CD4-positive, alpha-beta T cell treated with Interleukin-6 for 4 hours (primary cell): ENCODE measurements at places on chromosomes 1 and 21.

DNA sequence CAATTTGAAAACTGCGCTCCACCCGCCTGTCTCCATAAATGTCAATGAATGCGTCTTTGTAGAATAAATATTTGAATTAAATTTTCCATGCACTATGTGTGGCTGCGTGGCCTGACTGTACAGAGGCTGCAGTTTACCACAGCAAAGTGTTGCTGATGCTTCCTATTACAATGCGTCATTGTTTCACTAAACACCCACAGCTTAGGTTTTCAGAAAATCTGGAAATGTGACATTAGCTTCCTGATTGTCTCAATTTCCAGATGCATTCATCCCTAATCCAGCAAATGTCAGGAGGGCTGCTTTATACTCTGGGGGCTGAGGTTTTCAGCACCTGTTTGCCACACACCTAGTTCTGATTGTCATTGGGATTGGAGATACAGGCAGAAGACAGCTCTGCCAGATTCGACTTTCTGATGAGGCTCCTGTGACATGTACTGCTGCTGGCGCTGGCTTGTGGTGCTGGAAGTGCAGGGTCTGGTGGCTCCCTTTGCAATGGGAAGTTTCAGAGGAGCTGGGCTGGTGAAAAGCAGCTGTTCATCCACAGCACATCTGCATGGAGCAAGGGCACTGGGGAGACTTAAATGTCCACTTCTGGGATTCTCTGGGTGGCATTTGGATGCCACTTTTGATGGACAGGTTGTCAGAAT lies 40.0 kb downstream of the URB2 start:
- DNase-seq = no peak

DNA sequence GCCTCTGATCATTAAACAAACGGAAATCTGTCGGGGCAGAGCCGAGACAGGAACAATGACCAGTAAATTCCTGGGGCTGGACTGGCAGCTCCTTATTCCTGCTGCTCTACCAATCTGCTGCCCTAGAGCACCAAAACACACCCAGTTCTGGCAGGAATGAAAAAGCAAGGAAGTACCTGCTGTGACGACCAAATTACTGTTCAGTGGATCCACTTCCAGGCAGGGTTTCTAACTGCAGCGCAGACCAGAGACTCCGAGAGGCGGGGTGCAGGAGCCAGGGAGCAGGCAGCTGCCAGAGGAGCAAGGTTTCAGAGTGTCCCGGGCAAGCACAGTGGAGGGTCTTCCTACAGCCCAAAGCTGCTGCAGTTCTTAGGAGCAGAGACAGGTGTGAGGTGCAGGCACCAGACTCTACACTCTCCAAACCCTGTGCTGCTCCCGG lies 32.4 kb downstream of the KANK4 start:
- no peak for DNase-seq

DNA sequence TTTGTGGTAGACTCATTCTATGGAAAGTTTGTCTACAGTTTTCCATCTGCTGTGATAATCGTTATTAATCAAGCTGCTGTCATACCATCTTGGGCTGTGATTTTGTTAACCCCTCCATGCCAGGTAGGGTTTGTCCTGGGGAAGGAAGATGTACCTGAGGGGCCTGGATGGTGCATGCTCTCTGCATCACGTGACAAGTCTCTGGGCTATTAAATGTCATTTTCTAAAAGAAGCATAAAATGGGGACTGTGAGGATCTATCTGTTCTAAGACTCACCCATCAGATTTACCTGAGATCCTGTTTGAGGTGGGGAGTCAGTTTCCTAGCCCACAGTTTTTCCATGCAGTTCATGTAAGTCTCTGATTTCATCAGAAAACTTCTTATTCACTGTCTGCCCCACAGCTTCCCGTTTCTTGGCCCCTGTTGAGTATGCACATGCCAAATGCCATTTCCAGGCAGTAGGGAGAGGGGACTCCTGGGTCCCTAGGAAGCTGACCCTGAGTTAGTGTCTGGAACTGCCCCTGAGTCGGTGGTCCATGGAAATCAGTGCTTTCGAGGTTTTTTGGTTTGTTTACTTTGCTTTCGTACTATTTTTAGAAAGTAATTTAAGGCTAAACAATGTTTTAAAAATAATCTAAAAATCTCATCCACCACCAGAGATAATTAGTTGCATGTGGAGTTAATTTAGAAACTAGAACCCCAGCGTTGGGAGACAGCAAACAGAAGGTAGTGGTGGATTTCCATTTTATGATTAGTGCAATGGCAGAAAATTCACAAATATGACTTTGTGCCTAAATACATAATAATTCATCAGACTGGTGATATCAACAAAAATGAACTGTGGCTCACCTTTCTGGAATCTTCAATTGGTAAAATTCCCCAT lies 46.7 kb downstream of the ZBTB18 start:
- no peak for DNase-seq

DNA sequence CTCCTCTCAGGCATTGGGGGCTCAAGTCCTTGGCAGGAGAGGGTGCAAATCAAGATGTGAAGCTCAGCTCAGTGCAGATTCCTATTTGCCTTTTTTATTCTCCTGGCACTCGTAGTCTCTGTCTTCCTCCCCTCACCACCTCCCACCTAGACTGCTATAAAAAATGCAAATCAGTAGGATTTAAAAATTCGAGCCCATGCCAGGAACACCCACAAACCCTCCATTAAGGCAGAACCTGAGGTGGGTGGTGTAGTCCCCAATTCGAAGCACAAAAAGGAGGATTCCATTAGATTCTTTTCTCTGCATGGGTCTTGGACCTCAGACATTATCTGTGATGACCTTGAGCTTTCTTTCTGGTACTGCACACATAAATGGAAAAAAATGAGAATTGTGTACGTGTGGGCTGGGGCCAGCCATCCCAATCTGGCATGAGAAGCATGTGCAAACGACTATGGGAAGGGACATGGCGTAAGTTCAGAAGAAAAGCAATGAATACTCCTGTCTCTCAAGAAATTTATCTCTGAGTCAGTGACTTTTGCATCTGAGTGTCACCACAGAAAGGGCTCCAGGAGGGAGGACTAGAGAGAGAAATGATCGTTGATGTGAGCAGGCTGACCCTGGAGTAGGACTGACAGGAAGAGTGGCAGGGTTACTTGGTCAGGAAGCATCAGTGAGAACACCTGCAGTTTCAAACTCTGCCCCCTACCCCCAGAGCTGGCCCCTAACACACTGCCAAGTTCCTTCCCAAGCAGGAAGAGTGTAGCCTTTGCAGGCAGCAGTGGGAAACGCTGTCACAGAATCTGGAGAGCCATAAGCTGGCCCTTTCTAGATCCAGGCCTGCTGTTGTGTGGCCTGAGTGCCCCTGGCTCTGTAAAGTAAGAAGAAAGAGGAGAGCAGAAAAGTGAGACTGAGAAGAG lies 1.7 kb downstream of the INKA2 start:
- DNase-seq = no peak

- DNase-seq = peak; percentile 86
Observed at GRCh38 chr1:206579747-206580437, 32.4 kb downstream of the EIF2D start.

- DNase-seq = no peak
Observed at GRCh38 chr1:69777423-69777822, 209.7 kb downstream of the LRRC7 start.

- DNase-seq = no peak
Observed at GRCh38 chr1:94286864-94287437, 49.6 kb upstream of the ARHGAP29 start.

- DNase-seq = no peak
Observed at GRCh38 chr1:60589916-60590315, 492.4 kb upstream of the NFIA start.

DNA sequence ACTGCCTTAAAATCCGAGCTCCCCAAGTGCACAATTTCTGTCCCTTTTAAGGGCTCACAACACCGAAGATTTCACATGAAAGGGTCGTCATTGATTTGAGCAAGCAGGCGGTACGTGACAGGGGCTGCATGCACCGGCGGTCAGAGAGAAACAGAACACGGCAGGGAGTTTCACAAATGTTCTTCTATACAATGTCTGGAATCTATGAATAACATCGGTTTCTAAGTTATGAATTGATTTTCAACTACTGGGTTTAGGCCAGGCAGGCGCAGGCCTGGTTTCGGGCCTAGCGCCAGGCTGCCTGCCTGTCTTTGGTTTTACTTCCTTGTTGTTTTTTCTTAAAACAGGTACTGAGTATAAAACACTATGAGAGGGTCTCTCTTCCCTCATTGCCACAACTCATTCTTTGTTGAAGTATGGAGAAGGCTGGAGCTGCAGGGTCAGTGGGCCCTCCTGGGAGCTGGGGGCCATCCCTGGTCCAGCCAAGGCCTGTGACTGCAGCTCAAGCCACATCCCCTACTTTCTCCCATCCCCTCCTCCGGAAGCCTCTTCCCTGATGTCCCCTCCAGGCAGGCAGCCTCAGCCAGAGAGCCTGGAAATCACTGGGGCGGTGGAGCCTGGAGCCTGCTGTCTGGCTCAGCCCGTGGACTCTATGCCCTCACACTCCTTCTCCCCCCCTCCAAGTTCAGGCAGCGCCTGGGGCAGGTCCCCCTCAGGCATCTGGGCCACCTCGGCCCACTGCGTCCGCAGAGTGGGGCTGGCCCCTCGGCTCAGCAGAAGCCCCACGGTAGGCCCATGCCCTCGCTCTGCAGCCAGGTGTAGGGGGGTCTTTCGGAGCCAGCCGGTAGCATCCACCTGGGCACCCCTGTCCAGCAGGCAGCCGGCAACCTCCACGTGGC lies 2.4 kb downstream of the ANKRD65 start:
- DNase-seq = no peak
